ENCODE measurements at places on chromosomes 5 and 9.

DNA sequence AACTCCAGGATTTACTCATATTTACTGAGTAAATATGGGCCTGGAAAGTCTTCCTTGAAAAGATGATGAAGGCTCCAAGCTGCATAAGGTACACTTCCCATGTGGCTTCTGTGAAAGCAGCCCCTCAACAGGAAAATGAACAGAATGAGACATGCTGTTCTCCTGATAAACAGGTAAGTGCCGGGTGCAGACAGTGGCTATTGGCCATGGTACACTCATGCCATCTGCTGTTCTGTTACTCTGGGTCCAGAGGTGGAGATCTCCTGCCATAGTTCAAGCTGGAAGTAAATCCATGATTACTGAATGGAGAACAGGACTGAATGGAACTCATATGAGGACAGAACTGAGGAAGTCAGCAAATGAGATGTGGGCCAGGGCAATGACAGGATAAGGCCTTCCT, 103.6 kb downstream of the SLIT3 start:
- no peak for DNase-seq

GRCh38 chr9:132670457-132671391, at the start of gene GTF3C4:
GTF3C4 (plus strand) TSS chr9:132670464; CDS start chr9:132670599, 135 bp downstream.
- DNase-seq: no peak

DNA sequence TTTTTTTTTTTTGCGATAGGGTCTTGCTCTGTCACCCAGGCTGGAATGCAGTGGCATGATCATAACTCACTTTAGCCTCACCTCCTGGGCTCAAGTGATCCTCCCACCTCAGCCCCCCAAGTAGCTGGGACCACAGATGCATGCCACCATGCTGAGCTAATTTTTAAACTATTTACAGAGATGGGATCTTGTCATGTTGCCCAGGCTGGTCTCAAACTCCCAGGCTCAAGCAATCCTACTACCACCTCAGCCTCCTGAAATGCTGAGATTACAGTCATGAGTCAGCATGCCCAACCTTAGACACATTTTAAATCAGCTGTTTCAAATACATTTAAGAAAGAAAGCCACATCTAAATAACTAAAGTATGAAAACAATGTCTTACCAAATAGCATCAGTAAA, 439.0 kb downstream of the EBF1 start:
- no peak for DNase-seq

DNA sequence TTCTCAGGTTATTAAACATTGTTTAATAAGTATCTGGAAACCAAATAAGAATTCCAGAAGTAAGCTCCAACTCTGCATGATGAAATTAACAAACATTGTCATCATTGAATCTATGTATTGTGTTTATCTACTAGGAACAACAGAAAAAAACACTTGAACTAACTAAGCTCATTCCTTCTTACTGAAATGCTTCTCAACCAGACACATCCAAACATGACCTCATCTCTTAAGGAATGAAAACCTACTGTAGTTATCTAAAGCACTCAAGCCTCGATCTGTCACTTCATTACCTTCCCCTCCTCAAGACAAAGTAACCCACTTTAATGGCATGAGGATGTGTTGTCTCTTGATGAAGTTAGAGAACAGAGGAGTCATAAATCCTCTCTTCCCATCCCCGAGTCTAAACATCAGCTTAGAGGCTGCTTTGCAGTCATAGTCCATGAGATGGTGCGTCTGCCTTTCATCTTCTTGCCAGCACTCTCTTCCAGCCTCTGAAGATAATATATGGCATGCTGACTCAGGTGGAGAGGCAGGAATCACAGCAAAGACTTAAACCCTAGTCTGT, 86.5 kb downstream of the CEMIP2 start:
- DNase-seq: no peak

- no peak for DNase-seq
These were observed 101.3 kb upstream of the EGFLAM start for GRCh38 chr5:38157024-38157423.

DNA sequence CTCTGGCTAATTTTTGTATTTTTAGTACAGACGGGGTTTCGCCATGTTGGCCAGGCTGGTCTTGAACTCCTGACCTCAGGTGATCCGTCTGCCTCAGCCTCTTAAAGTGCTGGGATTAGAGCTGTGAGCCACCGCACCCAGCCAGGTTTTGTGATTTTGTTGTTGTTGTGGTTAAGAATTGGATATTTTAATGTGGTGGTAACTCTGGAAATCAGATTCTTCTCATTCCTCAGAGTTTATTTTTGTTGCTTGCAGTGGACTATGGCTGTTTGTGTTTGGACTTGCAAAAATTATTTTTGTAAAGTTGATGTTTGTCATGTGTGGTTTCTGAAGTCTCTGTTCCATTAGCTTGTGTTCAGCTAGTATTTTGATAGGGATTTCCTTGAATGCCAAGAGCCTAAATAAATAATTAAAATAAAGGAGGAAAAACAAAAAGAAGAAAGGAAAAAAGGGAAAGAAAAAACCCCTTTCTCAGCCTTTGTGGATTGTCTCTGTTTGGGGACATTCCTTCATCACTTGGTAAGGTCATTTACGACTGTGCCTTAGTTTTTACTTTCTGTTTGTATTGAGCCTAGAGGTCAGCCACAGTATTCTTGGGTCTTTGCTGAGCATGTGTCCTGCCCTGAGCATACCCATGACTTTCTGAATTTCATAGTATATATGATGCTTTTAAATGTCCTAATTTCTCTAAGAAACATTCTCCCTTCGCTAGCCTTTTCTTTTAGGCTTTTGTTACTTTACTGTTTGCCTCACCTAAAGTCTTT, 37.3 kb downstream of the PBX3 start:
- no peak for DNase-seq

GRCh38 chr9:32426278-32426939, 42.0 kb downstream of the ACO1 start:
- no peak for DNase-seq

GRCh38 chr9:121556082-121556481, 56.4 kb upstream of the GGTA1 start:
- DNase-seq: no peak

DNA sequence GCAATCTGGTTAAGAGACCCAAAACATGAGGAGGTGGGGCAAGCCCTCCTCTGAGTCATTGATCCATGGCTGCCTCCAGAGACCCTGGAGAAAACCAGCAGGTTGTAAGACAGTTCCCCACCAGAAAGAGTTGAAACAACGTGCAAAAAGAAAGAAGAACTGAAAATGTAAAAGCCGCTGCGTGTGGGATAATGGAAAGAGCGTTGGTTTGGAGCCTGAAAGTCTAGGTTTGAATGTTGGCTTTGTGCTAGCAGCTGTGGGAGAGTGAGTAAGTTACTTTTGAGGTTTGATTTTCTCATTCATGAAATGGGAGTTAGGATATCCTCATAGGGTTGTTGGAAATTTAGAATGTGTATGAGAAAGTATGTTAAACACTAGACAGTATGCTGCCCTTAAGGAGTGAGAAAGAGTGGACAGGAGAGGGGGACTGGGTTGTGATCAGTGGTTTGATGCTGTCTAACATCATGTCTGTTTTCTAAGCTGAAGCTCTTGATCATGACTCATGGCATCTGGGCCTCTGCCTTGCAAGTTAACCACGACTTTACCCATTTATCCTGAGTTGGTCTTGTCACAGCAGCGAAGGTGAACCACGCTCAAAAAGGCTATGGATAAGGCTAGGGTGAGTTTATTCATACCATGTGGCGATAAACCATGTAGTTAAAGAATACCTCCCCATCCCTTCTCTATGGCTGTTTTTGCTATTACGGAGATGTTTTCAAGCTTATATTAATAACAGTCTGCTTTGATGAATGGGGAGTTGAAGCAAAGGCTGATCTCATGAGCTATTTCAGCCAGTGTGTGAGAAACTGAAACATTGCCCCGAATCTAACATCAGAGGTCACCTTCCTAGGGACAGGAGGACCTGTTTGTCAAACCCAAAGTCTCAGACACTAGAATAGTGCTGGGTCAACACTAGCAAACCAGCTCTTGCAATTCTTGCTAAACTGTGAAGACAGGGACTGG, 41.3 kb downstream of the ZNF366 start:
- no peak for DNase-seq

GRCh38 chr9:135766251-135766650, 64.3 kb downstream of the KCNT1 start:
- no peak for DNase-seq

Data from NCI-H774 (cell line).